Omental fat pad (tissue), 4 donors: ENCODE measurements at places on chromosomes 5 and 9. TPM values are rescaled to one million over a fixed set of nuclear protein-coding genes. Genes with fewer than 3 reads are reported as not detected.

DNA sequence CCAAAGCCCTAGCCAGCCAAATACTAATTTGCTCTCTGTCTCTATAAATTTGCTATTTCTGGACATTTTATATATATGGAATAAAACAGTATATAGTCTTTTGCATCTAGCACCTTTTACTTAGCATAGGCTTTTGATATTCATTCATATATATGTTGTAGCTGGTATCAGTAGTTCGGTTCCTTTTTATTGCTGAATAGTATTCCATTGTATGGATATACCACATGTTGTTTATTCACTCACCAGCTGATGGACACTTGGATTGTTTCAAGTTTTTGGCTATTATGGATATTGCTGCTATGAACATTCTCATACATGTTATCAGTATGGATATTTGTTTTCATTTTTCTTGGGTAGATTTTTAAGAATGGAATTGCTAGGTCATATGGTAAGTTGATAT, 23.8 kb upstream of the KIAA1958 start:
- no peak for DNase-seq

CDH10 gene
- total RNA-seq: not detected

PRELID2 gene
- 24.1 TPM for total RNA-seq

KLHL9 gene
- total RNA-seq: 17.7 TPM

SOHLH1 gene
- not detected for total RNA-seq
